Psoas muscle (tissue), 8 donors: ENCODE measurements at places on chromosomes 3 and 15. TPM values are rescaled to one million over a fixed set of nuclear protein-coding genes. Genes with fewer than 3 reads are reported as not detected.

- no peak for DNase-seq
- no peak overlapping the region for H3K4me3 ChIP-seq
- H3K27me3 ChIP-seq: no peaks in the 10 kb centered on the region
- H3K4me1 ChIP-seq: no peaks in the 10 kb centered on the region
Measured at GRCh38 chr15:54979964-54980363, 216.8 kb downstream of the RSL24D1 start.

DNA sequence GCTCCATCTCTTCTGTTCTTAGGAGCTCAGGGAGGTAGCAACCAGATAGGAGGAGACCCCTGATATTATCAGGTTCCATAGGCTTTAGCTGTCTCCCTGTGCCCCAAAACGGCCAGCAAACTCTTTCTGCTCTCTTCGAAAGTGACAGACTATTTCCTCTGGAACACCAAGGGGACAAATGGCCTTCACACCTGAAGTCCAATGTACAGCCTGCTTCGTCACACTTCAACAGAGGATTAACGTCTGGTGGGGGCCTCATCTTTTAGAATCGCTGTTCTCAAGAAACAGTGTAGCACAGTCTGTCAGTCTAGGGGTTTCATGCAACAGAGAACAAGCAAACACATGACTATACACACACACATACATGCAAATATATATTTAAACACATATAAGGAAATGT lies 152.4 kb upstream of the SETMAR start:
- no peak overlapping the region for H3K27ac ChIP-seq
- DNase-seq: no peak
- H3K4me1 ChIP-seq: no peaks in the 10 kb centered on the region
- H3K4me3 ChIP-seq: no peak overlapping the region
- H3K36me3 ChIP-seq: no peaks in the 10 kb centered on the region

DNA sequence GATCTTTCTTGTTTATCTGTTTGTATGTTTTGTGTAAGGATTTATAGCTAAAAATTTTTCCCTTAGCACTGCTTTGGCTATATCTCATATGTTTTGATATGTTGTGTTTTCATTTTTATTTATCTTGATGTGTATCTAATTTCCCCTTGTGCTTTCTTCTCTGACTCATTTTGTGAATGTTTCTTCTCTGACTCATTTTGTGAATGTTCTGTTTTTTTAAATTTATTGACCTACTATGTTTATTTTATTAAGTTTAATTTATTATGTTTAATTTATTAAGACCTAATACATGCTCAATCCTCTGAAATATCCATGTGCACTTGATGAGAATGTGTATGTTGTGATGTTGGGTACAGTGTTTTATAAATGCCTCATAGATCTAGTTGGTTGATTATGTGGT lies 793.5 kb upstream of the CADM2 start:
- no peaks in the 10 kb centered on the region for H3K4me1 ChIP-seq
- H3K36me3 ChIP-seq: no peaks in the 10 kb centered on the region
- no peaks in the 10 kb centered on the region for H3K27me3 ChIP-seq
- no peak overlapping the region for H3K4me3 ChIP-seq
- no peak overlapping the region for H3K27ac ChIP-seq
- no peak for DNase-seq

GRCh38 chr3:133093366-133093765 lies 55.2 kb downstream of the TMEM108 start:
- H3K4me1 ChIP-seq: peaks cover 15% of the 10 kb centered on the region
- no peak overlapping the region for H3K27ac ChIP-seq
- no peak overlapping the region for H3K4me3 ChIP-seq
- DNase-seq: no peak
- no peaks in the 10 kb centered on the region for H3K27me3 ChIP-seq

GRCh38 chr15:95498961-95499360 lies 831.5 kb upstream of the NR2F2 start:
- peaks cover 4% of the 10 kb centered on the region for H3K27me3 ChIP-seq
- H3K27ac ChIP-seq: no peak overlapping the region
- H3K4me3 ChIP-seq: no peak overlapping the region

DNA sequence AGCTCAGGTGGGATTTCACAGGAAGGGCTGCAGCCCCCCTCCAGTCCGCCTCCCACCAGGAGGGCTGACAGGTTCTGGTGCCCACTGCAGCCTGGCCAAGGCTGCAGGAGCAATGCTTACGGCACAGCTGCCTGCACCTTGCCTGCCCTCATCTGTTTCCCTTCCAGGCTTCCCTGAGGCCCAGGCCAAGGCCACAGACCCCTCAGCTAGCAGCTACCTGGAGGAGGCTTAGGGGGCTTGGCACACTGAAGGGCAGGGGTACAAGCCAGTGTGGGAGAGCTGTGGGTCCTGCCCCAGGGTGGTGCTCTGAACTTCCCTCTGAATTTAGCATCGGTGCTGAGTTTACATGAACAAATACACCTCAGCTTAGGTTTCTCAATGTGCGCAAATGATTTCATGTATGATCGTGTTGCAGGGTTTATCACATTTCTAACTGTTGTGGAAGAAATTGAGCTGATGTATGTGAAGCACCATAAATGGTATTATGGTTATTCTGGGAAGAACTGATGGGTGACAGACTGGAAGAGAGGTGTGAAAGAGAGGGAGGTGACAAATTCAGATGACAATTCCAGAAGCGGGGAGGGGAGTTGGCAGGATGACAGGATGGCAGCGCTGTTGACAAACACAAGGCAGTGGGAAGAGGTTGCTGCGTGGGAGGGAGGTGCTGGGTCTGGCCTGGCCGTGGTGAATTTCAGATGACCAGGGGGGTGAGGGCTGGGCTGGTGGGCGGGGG lies 6.1 kb downstream of the RHCG start:
- no peak overlapping the region for H3K27ac ChIP-seq
- DNase-seq: no peak
- no peak overlapping the region for H3K4me3 ChIP-seq
- H3K4me1 ChIP-seq: no peaks in the 10 kb centered on the region

DNA sequence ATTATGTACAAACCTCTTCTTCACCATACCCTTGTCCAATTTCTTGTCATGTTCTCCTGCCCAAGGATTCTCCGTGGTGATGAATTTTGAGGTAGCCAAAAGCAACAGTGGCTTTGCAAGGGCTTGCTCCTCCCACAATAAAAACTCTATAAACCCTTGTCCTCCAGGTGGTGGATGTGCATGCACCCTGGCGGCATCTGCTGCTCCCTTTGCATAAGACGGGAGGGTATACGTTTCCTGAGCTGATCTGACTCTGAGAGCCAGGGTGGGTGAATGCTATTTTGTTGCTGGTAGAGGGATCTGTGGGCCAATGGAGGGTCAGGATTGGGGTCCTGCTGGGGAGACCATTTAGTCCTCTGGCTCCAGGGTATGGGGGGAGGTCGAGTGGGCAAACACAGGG lies 5.4 kb downstream of the DNAH1 start:
- no peaks in the 10 kb centered on the region for H3K36me3 ChIP-seq
- H3K4me1 ChIP-seq: peaks cover 6% of the 10 kb centered on the region
- H3K4me3 ChIP-seq: no peak overlapping the region

The NANOGP8 gene
- polyA plus RNA-seq: 0.07 TPM

The SEMA5B gene
- polyA plus RNA-seq: 0.48 TPM

The VIPR1 gene
- polyA plus RNA-seq: 0.28 TPM
